ENCODE measurements at places on chromosomes 5 and 9.

DNA sequence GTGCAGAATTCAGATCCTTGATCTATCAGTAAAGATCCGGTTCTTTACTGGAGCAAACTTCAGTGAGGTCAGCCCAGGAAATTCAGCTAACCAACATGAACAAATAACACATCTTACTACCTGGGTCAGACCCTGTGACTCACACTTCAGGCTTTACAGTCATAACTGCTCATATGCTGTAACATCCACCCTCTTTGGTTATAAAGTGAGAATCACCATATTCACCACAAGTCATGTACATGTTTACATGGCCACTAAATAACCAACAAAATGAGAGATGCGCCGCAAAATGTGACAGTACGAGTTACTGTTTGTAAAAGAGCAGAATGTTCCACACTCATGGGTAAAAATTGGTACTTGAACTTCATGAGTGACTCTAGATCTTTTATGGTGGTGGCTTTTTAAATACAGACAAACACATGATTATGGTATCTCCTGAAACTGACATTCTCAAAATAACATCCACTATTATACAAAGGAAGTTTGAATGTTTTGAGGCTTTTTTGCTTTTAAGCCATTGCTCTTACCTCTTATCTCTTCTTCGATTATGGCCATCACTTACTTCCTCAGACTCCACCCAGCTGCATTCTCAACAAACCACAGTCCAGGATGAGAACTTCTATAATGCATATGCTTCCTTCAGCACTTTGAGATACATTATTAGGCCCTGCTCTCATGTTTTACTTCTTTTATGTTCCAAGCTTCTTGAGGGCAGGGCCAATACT is 516.6 kb downstream of the RAB3C start:
- DNase-seq: peak; percentile 79

DNA sequence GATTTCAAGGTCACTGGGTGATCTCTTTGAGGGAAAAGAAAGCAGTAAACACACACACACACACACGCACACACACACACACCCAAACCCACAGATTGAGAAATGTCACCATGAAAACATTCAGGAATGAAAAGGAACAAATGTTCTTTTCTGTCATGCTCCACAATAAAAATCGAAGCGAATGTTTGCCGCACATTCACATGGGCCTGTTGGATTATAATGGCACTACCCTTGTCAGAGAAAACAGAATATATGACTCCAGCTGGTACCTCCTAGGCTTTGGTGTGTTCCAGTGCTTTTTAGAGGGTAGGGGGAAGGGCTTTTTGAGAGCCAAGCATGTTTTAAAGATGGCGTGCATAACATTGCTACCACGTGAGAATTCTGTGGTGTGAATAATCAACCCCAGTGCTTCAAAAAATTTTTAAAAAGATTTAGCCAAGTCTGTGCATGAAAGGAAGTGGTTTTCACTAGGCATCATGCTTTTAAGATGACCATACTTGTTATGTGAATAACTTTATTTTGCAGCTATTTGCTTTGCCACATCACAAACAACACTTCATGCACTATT is 120.8 kb upstream of the ZNF608 start:
- peak; percentile 79 for DNase-seq

DNA sequence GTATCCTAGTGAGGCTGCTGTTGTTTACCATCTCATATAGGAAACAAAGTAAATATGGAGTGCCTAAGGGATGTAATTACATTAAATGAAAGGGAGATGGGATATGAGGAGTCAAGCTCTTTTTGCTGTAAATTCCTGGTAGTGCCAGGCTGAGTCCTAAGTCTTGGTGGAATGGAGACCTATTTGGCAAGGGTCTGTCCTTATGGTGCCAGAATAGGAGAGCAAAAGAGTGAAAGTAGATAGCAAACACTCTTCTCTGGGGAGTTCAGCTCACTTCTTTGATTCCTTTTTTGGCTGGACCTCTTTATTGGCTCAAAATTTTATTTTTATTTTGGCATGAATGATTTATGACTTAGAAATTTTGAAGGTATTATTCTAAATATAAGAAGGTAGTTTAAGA is 380.8 kb downstream of the TMEM232 start:
- no peak for DNase-seq

DNA sequence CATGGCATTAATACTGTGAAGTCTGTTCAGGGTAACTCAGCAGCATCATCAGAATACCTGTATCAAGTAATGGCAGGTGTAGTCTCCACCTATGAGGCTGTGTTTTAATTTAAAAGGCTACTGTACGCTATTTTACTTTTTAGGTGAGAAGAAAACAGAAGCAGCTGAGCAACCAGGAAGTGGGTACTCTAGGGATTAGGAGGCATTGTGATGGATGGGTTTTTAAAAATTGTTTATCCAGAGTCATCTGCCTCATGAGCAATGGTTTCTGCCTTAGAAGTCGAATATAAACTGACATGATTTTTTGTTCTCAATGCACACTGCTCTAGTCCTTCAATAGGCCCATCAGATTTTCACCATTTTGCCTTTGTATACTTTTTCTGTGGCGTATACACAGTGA is 42.6 kb downstream of the PSIP1 start:
- no peak for DNase-seq

DNA sequence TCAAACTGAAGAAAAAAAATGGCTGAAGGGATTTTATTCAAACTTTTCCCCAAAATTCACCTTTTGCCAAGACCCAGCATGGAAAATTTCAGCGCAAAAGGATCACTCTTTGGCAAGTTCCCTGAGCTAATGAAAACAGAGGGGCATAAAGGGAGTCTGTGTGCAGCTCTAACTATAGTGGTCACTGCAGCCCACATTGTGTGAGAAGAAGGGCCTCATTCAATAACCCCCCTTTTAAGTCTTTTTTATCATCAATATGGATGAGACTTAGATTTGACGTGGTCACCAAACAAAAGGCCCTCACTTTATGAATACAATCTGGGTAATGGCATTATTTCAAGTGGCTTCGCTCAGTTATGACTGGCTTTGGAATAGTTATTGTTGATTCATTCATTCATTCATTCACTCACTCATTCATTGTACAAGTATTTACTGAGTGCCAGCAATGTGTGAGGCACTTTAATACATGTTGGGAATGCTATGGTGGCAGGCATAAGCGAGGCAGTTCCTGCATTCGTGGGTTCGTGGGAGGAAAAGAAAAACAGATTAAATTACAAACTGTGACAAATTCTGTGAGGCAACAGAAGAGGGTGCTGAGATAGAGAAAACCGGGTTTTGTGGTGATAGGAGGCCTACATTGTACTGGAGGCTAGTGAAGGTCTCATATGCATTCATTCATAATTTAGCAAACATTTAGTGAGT is 145.7 kb upstream of the KLF4 start:
- peak; percentile 28 for DNase-seq

GRCh38 chr9:27367175-27367798 is 70.3 kb upstream of the EQTN start:
- DNase-seq: no peak

Measured in EL (cell line).